ENCODE measurements at places on chromosomes 16 and 17. TPM values are rescaled to one million over a fixed set of nuclear protein-coding genes. Genes with fewer than 3 reads are reported as not detected.

DNA sequence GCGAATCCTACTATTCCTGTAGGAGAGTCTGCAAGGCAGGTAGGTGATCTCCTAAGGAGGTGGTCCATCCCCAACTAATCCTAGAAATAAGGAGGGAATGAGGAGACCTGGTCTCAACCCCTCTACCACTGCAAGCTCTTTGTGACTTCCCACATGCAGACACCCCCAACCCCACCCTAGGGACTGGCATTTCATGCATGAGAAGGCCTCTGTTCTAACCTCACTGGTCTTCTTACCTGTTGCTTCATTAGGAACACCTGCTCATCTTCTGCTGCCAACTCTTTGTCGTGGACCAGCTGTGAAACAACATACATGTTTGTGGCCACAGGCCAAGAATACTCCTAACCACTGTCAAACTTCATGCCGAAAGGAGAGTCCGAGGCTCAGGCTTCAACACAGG lies 22.6 kb downstream of the DYNC1LI2 start:
- no peak for DNase-seq

GRCh38 chr17:60671482-60671881 lies 6.2 kb upstream of the BCAS3 start:
- DNase-seq = no peak

DNA sequence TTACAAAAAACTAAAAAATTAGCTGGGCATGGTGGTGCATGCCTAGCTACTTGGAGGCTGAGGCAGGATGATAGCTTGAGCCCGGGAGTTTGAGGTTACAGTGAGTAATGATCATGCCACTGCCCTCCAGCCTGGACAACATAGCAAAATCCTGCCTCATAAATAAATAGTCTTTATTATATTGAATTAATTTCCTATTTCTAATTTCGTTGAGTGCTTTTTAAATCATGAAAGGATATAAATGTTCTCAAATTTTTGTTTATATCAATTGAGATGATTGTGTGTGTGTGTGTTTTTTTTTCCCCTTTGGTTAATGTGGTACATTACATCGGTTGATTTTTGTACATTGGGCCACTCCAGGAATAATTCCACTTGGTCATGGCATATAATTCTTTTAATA lies 32.0 kb upstream of the AQP8 start:
- DNase-seq = no peak

GRCh38 chr17:80813318-80813717 lies 178.3 kb upstream of the CHMP6 start:
- DNase-seq = no peak

Gene IL17C
- not detected for total RNA-seq

Measured in glomerular endothelial cell (primary cell).